ENCODE measurements at places on chromosomes 4 and X.

- DNase-seq = no peak
Observed at GRCh38 chr4:169231647-169232262, 39.0 kb downstream of the SH3RF1 start.

DNA sequence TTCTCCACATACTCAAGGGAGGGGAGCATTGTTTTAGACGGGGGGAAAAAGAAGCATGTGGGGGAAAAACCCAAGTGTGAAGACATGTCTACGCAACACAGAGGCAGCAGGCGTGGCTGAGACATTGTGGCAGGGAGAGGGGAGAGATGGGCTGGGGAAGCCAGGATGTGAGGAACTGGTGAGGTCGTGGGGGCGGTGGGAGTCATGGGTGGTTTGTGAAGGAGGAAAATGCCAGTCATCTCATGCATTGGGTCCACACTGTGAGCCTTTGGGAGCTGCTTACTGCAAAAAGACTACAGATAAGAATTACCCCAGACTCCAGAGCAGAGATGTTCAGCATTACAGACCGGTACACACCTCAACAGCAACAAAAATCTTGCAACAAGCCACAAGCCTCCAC, 2.1 kb downstream of the JAKMIP1 start:
- no peak for DNase-seq

- DNase-seq = no peak
Observed at GRCh38 chr4:73776321-73776729, 36.0 kb downstream of the CXCL8 start.

DNA sequence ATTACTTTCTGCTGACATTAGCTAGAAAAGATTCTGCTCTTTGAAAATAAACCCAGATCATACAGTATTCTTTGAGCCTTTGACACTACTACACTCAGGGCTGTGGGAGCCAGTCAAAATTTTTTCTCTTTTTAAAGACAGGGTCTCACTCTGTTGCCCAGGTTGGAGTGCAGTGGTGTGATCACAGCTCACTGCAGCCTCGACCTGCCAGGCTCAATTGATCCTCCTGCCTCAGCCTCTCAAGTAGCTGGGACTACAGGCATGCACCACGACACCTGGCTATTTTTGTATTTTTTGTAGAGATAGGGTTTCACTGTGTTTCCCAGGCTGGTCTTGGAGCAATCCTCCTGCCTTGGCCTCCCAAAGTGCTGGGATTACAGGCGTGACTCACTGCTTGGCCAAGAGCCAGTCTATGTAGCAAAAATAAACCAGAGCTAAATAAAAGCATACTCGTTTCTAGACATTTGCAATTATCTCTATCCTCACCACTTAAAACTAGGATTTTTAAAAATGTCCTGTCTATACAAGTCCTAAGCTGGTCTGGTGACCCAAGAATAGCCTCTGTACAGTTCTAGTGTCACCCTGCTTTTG, 43.2 kb downstream of the AKAP4 start:
- DNase-seq = no peak

DNA sequence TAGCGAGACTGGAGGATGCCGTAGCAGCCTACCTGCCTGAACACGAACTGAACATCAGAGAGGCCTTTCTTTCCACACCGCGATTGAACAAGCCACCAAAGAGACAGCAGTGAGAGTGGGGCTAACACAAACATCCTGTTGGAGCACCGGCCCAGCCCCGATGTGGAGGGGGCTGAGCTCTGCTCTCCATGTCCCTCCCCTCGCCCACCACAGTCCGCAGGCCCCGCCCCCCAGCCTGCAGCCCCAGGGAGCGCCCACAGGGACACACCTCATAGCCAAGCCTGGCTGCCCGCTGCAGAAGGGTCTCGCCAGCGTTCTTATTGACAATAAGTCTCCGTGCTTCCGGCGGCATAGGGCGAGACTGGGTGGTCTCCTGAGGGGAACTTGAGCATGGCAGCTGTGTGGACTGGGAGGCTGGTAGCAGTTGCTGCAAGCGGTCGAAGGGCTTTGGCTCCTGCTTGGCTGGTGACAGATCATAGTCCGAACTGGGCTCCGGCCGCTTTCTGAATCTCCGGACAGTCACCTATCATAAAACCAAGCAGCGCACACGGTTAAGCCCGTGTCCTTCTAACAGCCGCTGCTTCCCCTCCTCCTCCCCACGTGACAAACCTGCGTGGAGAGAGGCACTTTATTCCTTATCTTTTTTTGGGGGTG, 35.8 kb downstream of the BCOR start:
- DNase-seq = no peak

DNA sequence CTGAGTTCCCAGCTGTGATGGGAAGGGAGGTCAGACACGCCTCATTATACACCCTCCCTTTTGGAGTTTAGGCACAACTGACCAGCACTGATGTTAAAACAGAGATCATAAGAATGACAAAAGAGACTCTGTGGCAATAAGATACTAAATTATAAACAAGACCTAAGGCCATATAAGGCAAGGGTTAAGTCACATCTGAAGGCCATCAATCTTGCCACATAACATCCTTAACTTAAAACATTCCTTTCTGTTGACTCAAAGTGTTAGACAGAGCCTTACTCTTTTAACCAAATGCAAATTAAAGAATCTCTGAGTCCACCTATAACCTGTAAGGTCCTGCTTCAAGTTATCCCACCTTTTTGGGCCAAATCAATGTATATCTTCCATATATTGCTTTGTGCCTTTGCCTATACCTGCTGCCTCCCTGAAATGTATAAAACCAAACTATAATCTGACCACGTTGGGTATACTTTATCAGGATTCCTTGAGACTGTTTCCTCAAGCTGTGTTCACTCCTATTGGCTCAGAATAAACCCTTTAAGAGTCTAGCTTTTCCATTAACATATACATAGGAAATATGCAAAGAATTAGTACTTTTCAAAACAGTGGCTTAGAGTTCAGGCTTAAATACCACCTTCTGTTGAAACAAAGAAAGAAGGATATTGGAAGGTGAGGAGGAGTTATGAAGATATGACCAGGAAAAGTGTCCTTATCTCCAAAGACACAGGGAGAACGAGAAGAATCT, 214.4 kb upstream of the PPP1R2C start:
- DNase-seq = no peak

GRCh38 chrX:97740044-97740443, 856.3 kb downstream of the RPA4 start:
- DNase-seq = no peak

DNA sequence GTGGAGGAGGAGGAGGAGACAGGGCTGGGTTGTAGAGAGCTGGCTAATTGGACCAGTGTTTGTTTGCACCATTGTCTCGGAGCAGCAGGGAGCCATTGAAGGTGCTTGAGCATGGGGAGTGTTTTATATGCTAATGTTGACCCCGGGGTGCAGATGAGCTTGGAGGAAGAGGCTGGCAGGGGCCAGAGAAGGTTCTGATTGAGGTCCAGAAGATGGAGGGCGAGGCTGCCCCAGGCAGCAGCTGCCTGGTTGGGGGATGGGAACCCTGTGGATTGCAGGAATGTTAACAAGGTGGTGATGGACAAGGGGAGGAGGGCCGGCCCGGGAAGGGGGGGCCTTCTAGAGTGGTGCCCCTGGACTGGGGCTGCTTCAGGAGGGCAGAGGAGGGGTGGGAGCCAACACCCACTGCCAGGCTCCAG, 18.0 kb downstream of the DOK7 start:
- DNase-seq = no peak

- DNase-seq = no peak
Observed at GRCh38 chr4:35151816-35152572, 1092.3 kb downstream of the ARAP2 start.

- DNase-seq = no peak
Observed at GRCh38 chr4:55397126-55397436, 1.3 kb downstream of the TMEM165 start.

GRCh38 chr4:114026447-114026846, 47.0 kb upstream of the ARSJ start:
- no peak for DNase-seq

GRCh38 chrX:48030237-48030636, 23.4 kb downstream of the SPACA5 start:
- DNase-seq = no peak

- no peak for DNase-seq
Observed at GRCh38 chrX:55210931-55211677, 9.0 kb upstream of the PAGE5 start.

GRCh38 chrX:49878128-49878833, 1.0 kb upstream of the USP27X start:
- DNase-seq = no peak

GRCh38 chrX:149074398-149074797, 430.7 kb downstream of the IDS start:
- DNase-seq = no peak

DNA sequence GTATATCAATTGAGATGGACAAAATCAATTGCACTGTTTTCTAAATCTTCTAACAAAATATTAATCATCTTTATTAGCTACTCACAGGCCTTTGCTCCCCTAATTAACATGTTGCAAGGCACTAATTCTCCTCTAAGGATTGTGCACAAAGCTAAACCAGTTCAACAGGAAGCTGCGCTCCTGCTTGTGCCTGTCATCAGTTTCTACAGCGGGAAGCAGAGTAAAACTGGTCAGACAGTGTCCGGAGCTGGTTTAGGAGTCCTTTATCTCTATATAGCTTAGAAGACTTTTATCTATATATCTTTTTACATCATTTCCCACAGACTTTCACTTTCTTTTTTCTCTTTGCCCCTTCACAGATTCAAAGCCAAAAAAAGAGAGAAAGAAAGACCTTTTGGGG, 79.1 kb downstream of the ELOVL6 start:
- DNase-seq = no peak

DNA sequence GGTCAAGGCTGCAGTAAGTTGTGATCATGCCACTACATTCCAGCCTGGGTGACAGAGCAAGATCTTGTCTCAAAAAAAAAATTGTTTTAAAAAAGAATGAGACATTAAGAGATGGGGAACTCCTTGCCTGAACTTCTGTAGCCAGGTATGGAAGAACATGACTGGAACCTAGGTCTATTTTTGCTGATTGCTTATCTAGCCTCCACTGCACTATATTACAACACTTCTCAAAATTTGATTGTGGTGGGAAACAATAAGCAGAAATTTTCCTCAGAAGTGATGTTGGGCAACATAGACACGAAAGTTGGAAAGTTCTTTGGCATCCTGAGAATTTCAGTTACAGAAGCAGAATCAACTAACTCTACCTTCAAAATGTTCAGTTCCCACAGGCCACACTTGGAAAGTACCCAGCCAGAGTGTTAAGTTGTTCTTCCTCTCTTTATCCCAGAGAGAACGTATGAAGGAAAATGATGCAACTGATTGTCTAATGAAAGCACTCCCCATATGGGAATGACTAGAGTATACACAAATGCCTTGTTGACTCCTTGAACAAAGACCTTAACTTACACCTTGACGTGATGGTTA, 50.0 kb downstream of the LUZP4 start:
- no peak for DNase-seq

DNA sequence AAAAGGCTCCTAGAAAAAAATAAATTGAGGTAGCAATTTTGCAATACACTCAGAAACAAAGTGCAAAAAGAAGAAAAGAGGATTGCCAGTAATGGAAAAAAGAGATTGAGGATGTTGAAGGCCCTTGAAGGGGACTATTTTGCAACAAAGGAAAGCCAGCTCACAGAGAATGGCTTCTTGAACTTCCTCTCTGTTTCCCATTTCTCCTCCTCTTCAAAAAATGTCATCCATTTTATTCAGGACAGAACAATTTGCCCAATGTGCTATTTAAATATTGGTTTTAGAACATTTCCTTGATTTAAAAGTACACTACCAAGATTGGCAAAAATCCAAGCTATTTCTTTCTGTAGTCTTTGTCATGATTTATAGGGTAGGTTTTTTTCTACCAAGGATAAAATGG, 60.2 kb downstream of the GASK1B start:
- no peak for DNase-seq

DNA sequence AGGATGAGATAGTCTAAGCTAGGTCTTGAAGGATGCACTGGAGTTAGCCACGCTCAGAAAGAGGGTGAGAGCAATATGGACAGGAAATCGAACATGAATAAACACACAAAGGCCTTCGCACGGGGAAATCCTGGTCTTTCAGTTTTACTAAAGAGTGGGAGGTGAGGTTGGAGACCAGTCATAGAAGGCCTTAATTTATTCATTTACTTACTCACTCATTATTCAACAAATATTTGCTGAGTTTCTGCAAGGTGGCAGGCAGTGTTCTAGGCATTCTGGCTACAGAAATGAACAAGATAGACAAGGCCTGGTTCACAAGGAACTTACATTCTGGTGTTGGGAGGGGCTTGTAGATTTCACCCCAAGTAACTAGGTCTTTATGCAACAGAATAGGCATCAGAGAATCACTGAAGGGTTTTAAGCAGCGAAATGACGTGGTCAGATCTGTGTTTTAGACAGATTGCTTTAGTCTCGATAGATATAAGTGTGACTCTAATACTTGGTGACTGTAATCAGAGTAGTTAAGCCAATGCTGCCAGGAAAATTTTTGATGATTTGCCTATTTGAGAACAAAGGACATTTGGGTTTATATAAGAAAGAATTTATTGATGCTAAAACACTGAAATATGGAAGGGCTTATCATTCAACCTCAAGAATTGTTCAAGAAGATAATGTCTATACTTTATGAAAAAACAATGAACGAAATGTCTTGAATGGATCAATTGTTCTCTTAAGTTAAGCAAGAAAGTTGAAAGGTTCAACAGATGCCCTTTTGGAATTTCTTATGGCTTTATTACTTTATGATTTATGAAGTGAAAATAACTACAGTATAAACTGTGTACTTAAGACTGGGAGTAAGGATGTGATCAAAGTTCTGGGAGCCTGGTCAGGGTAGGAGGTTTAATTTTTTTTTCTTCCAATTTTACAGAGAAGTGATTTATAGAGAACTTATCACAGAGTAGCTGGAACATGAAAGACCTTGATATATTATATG, 184.4 kb upstream of the CASK start:
- no peak for DNase-seq

DNA sequence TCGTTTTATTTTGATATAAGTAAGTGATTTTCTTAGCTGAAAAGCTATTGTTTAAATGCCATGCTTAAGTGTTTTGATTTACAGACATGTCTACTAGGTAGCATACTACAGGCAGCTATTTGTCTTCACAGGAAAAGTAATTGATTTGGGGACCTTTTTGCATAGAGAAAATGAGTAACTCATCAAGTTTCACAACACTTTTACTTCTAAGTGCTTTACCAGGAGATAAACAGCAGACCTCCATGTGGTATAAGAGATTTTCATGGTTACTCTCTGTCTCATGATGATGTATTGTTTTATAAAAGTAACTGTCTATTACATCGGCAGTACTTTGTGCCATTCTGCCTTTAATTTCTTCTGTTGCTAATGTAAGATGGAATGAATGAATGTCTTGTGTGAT, 28.7 kb downstream of the RBPJ start:
- DNase-seq = no peak

DNA sequence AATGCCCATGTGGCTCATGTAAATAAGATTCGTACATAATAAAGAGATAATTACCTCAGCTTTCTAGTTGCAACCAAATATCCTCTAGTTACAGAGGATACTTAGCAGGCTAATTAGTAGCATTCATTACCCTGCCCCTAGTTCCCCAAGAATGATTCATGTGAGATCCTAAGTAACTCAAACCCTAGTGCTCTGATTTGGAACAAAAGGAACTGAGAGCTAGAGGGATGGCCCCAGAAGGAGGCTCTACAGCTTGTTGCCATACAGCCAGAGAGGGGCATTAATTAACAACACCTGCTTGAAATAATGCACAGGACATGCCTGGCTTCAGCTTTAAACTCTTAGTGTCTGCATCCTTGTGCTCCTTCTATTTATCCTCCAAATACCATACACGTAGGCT, 32.6 kb upstream of the CBR4 start:
- no peak for DNase-seq

- DNase-seq = no peak
Observed at GRCh38 chrX:47514533-47515235, 31.7 kb upstream of the ZNF41 start.

GRCh38 chr4:181202240-181202639, 1041.0 kb upstream of the TENM3 start:
- no peak for DNase-seq
